ENCODE measurements at places on chromosomes 3 and 15.
A peak's percentile ranks its signal among the peaks of the same experiment; 100 is the strongest.

DNA sequence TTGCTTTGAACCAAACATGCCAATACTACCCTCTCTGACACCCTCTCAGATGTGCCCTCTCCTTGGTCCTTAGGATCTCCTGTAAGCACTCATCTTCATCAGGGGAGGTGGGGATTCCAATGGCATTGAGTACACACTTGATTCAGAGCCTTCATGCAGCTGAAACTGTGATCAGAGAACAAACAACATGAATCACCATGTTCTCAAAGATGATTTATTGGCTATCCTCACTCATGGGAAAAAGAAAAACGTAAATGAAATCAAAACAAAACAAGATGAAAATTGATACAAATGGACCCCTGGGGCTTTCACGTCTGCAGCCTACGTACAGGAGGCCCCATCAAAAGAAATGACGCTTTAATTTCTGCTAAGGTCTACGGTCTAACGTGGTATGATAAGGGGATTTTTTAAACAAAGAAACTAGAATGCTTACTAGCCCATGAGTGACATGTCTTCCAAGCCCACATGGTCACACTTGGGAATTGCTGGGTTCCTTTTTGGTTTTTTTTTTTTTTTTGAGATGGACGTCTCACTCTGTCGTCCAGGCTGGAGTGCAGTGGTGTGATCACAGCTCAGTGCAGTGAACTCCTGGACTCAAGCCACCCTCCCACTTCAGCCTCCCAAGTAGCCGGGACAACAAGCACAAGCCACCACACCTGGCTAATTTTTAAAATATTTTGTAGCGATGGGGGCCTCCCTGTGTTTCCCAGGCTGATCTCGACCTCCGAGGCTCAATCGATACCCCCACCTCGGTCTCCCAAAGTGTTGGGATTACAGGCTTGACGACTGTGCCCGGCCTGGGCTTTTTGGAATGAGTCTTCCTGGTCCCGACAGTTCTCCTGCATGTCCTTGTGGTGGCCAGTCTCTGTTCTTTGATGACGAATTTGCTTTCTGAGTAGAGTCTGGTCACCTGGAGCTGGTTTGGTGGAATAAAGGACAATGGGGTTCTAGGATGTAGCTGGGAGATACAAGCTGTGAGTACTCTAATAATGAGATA lies 202.6 kb downstream of the XXYLT1 start:
- DNase-seq = no peak
- H3K27me3 ChIP-seq = no peaks in the 10 kb centered on the region
- H3K36me3 ChIP-seq = peaks cover 22% of the 10 kb centered on the region
- no peak overlapping the region for H3K4me3 ChIP-seq
- no peak overlapping the region for H3K27ac ChIP-seq

- H3K27ac ChIP-seq = no peak overlapping the region
- H3K27me3 ChIP-seq = no peaks in the 10 kb centered on the region
Observed at GRCh38 chr3:163878396-163878795, 1199.9 kb downstream of the SI start.

- no peaks in the 10 kb centered on the region for H3K36me3 ChIP-seq
- H3K4me1 ChIP-seq = peaks cover 5% of the 10 kb centered on the region
- no peak overlapping the region for H3K27ac ChIP-seq
Observed at GRCh38 chr3:31077021-31077601, 182.7 kb upstream of the GADL1 start.

- H3K4me1 ChIP-seq = no peaks in the 10 kb centered on the region
- no peak overlapping the region for H3K4me3 ChIP-seq
Observed at GRCh38 chr3:47194994-47195393, 31.1 kb upstream of the SETD2 start.

DNA sequence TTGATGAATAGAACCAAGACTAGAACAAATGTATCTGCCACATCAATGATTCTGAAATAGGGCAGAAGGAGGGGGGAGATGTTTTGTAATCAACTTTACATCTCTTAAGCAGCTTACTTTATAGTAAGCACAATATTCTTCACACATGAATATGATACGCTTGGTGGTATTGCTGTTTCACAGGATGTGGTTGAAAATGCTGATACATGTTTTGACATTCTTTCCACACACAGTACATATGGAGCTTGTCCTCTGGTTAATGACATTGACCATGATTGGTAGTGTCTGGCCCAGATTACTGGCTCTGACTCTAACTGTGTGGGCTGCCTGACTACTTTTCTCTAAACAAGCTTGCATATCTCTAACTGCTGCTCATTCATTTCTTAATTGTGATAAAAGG lies 168.9 kb downstream of the KLHL25 start:
- no peak overlapping the region for H3K27ac ChIP-seq
- H3K36me3 ChIP-seq = peaks cover 64% of the 10 kb centered on the region
- H3K4me1 ChIP-seq = no peaks in the 10 kb centered on the region
- H3K4me3 ChIP-seq = no peak overlapping the region

DNA sequence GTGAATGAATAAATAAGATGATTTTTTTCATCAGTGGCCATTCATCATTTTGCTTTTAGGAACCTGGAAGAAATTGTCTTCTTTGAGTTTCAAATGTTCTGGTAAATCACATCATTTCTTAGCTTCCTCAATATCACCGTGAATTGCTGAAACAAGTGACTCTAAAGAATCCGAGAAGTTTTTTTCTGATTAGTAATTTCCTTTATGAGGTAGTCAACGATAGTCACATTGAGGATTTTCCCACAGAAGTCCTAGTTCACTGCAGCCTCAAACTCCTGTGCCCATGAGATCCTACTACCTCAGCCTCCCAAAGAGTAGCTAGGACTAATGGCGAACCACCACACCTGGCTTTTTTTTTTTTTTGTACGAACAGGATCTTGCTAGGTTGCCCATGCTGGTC lies 3.6 kb upstream of the TMPRSS7 start:
- H3K4me3 ChIP-seq = no peak overlapping the region
- H3K27ac ChIP-seq = no peak overlapping the region
- no peak for DNase-seq
- no peaks in the 10 kb centered on the region for H3K4me1 ChIP-seq
- no peaks in the 10 kb centered on the region for H3K36me3 ChIP-seq

DNA sequence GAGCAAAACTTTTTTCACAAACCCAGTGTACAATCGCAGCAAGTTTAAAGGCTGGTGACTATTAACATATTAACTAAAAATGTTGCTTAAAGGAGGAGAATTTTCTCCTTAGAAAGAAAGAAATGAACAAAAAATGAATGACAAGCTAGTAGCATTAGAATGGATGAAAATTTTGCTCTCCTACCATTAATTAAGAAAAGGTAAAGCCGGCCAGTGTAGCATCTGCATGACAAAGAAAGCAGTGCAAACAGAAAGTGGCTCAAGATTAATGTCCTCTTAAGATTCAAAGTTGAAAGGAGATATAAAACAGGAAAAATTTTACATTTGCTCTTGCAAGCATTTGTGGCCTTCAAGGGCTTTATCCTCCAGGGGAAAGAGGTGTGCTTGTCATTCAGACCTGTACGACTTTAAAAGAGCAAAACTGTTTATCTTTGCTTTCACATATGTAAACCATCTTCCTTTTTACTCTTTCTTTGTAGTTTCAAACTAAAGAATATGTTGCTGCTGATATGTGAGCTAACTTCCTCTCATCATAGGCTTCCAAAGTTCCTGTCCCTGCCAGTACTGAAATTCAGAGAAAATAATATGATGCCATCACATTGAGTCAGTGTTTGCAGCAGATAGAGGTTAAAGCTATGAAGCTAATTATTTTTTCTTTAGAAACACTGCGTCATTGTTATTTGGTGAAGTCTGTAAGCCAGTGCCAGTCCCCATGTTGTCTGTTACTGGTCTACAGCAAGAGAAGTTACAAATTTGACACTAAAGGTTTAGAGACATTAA lies 439.1 kb upstream of the GRM7 start:
- no peak overlapping the region for H3K27ac ChIP-seq
- no peaks in the 10 kb centered on the region for H3K4me1 ChIP-seq
- DNase-seq = no peak

- no peak overlapping the region for H3K4me3 ChIP-seq
- peaks cover 9% of the 10 kb centered on the region for H3K36me3 ChIP-seq
- H3K27me3 ChIP-seq = no peaks in the 10 kb centered on the region
- no peak overlapping the region for H3K27ac ChIP-seq
- DNase-seq = no peak
Observed at GRCh38 chr3:107250221-107250620, 127.0 kb upstream of the CCDC54 start.

DNA sequence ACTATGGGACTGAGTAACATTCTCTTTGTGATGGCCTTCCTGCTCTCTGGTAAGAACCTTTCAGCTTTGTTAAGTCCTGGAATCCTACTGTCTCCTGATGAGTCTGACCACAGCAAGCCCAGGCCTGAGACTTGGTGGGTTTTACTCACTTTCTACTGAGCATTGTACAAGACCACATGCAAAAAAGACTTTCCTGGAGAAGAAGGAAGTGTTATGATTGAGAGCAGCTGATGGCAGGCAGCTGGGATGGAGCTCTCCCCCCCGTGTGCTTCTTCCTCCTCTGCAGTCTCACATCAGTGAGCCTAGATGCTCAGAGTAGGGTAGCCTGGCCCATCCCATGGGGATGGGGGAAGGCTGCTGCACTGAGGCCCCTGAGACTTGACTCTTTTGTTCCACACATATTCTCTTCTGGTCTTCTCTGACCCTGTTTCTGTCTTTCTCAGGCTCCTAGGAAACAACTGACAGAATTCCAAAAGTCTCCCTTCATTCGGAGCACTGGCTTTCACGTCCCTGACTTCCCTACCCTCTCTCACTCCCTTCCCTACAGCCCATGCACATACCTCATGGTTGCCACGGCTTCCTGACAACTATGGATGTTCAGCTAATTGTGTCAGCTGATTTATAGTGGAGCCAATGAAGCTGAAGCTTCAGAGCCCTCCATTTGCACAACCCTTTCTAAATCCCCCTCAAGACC lies 36.6 kb downstream of the CD86 start:
- H3K36me3 ChIP-seq = no peaks in the 10 kb centered on the region
- H3K4me3 ChIP-seq = no peak overlapping the region
- H3K27ac ChIP-seq = peak overlapping the region; percentile 87
- DNase-seq = no peak
- no peaks in the 10 kb centered on the region for H3K27me3 ChIP-seq
- H3K4me1 ChIP-seq = no peaks in the 10 kb centered on the region

GRCh38 chr15:73598530-73599160 lies 34.5 kb downstream of the NPTN start:
- no peak overlapping the region for H3K27ac ChIP-seq
- DNase-seq = no peak
- no peaks in the 10 kb centered on the region for H3K27me3 ChIP-seq
- H3K36me3 ChIP-seq = no peaks in the 10 kb centered on the region
- peaks cover 20% of the 10 kb centered on the region for H3K4me1 ChIP-seq

DNA sequence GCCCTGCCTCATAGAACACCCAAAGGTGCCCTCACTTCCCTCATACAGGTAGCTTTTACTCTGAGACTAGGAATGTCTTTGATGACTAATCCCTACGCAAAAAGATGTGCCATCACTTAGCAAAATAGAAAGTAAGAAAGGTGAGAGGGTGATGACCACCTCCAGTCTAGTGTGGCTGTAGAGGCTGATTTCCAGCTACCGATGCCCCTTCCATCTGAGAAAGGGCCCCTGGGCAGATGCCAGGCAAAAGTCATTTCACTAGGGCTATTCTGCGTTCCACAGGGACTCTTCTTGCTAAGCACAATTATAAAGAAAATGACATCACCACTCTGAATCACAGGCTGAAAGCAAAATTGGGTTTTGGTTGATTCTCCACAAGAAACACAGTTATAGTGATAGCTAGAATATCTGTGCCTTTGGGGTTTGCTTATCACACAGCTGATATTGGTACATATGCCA lies 77.4 kb downstream of the RBPMS2 start:
- DNase-seq = no peak
- H3K4me1 ChIP-seq = peaks cover 2% of the 10 kb centered on the region
- H3K4me3 ChIP-seq = no peak overlapping the region

DNA sequence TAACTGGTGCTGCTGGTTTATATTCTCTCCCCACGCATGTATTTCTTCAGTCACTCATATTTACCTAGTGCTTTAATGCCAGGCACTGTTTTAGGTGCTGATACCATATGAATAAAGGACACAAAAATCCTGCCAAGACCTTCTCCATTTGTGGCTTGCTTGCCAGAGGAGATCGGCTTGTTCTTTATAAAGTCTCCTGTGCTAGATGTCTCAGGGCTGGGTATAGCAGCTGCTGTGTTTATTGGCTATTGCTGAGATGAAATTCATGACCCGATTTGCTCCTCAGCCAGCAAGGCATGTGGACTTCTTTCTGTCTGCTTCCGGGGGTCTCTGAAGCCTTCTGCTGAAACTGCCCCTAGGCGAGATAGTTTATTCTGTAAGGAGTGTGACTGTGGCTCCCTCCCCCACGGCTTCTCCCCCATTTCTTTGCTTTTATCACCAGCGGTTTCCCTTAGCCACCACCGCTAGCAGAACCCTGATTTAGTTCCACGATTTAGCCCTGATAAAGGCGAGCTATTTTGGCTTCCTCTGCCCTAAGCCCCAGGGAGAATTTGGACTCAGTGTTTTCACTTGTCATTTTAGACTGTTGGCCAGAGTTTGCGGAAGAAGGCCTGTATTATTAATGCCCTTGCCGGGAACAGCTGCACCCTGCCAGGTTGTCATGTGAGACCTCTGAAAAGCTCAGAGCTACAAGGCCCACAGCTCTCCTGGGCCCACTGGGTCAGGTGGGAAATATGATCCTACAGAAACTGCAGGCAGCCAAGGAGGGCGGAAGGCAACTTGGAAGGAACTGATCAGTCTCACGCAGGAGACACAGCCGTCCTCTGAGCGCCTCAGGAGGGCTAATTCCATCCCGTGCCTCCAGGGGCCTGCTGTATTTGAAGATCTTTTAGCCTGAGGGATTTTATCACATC lies 46.8 kb downstream of the ST6GAL1 start:
- H3K4me3 ChIP-seq = no peak overlapping the region
- no peak for DNase-seq
- peak overlapping the region; percentile 67 for H3K27ac ChIP-seq
- H3K4me1 ChIP-seq = peaks cover 4% of the 10 kb centered on the region

GRCh38 chr15:97984157-97984556 lies 23.7 kb downstream of the ARRDC4 start:
- no peak for DNase-seq
- H3K4me3 ChIP-seq = no peak overlapping the region
- H3K36me3 ChIP-seq = no peaks in the 10 kb centered on the region

- H3K4me3 ChIP-seq = no peak overlapping the region
- no peaks in the 10 kb centered on the region for H3K36me3 ChIP-seq
- H3K27me3 ChIP-seq = no peaks in the 10 kb centered on the region
- H3K27ac ChIP-seq = no peak overlapping the region
Observed at GRCh38 chr3:107206141-107206540, 171.1 kb upstream of the CCDC54 start.

DNA sequence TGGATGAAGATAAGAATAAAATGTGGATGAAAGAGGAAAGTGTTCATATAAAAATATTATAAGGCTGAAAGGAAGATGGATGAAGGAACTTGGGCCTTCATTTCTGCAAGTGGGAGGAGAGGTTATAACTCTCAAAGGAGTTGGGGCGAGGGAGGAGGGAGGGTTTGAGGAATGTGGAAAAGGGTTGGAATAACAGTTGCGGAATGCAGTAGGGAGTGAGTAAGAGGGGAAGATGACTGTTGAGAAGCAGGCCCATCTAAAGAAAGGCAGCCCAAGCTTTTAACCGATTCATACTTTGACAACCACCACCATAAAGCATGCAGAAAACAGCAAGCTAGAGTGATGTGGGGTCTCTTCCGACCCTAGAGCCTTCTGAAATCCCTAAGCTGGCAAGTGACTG lies 8.3 kb upstream of the TM4SF4 start:
- H3K36me3 ChIP-seq = no peaks in the 10 kb centered on the region
- no peaks in the 10 kb centered on the region for H3K27me3 ChIP-seq
- DNase-seq = peak; percentile 63
- no peaks in the 10 kb centered on the region for H3K4me1 ChIP-seq
- no peak overlapping the region for H3K27ac ChIP-seq

Data from endodermal cell (in vitro differentiated cells).